ENCODE measurements at places on chromosomes 12 and 14.

GRCh38 chr14:39890026-39890425 is 457.8 kb upstream of the FBXO33 start:
- DNase-seq = no peak

GRCh38 chr12:123034865-123035264 is 54.4 kb downstream of the ARL6IP4 start:
- DNase-seq = no peak

DNA sequence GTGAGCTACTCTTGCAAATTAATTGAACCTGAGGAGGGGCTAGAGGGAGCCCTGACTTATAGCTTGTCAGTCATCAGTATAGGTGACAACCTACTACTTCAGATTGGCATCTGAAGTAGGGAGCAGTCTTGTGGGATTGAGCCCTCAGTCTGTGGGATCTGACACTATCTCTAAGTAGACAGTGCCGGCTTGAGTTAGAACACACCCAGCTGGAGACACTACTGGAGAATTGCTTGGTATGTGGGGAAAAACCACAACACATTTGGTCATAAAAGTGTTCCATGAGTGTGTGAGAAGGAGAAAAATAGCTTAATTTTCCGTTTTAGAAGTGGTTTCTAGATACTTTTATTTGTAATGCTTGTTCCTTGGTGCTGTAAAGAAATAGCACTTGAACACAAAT is 30.5 kb upstream of the DDHD1 start:
- no peak for DNase-seq

DNA sequence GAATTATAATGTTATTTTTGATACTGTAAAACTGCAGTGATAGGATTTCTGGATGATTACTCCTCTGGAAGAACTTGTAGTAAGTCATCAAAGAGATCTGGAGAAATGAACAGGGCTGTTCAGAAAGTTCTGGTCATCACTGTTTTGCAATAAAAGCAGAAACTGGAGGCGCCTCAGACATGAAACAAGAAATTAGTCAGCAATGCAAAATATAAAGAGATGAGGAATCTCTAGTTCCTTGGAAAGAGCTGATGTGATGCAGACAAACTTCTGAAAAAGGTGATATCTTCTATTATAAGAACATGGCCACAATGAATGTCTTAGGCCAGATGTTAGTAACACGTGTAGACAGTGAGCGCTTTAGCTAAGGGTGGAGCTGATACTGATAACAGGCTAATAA is 9.5 kb downstream of the ACIN1 start:
- no peak for DNase-seq

DNA sequence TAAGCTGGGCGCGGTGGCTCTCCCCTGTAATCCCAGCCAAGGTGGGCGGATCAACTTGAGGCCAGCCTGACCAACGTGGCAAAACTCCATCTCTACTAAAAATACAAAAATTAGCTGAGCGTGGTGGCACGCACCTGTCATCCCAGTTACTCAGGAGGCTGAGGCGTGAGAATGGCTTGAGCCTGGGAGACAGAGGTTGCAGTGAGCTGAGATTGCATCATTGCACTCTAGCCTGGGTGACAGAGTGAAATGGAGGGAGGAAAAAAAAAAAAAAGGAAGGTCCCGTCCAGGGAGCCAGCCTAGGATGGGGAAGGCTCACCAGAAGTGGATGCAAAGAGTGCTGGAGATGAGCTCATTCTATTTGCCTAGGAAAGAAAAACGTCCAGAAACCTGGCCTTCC is 1.9 kb upstream of the CD27 start:
- no peak for DNase-seq

DNA sequence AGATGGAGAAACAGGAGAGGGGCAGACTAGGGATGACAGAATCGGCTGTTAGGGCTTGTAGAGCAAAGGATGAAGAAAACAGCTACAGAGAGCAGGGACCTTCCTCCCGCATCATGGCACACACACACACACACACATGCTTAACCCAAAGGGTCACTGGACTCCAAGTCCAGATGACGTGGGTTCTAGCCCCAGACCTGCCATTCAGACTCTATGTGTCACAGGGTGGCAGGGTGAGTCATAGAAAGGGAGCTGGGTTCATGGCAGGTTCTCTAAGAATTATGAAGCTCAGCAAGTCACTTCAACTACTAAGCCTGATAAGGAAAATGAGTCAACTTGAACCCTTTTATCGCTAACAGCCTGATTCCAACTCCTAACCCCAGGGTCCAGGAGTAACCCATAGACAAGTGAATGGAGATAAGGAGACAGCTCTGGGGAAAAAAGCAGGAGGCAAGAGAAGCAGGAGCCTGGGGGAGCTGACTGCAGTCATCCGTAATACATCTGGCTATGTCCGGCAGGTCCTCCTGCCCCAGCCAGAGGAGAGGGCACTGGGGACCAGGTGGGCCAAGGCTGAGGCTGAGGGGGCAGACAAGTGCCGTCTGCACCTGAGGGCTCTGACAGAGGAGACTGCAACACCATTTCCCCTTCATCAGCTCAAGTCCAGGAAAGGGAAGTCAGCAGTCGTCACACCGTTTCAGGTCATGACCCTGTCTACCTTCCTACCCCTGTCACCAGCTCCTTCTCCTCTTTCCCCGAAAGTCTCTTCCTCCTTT is 3.6 kb upstream of the TNFRSF1A start:
- no peak for DNase-seq

Measured in naive thymus-derived CD8-positive, alpha-beta T cell (primary cell).